ENCODE measurements at places on chromosomes 11 and 22. TPM values are rescaled to one million over a fixed set of nuclear protein-coding genes. Genes with fewer than 3 reads are reported as not detected.

The MYO18B gene
- total RNA-seq, result not detected

- no peak for DNase-seq
Measured at GRCh38 chr11:111392552-111392951, 13.5 kb upstream of the POU2AF1 start.

DNA sequence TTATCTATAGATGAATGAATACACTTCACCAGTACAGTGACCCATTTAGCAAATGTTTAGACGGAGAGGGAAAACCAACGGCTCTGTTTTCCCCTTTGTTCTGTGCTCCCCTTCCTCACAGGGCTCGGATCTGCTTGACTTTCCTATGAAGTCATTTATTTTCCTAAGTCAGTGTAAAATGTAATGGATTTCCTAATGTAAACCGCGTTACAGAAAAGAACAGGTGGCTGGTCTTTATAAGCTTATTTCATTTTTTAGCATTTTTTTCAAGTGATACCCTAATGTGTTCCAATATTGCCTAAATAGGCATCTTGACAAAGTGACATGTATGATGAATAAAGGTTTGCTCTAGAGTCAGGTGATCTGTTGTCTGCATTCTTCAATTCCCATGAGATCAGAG, 207.5 kb downstream of the PGR start:
- DNase-seq, result no peak

GRCh38 chr11:20131788-20132666, 28.2 kb downstream of the DBX1 start:
- peak; percentile 66 for DNase-seq
